ENCODE measurements at places on chromosomes 11 and 22.

DNA sequence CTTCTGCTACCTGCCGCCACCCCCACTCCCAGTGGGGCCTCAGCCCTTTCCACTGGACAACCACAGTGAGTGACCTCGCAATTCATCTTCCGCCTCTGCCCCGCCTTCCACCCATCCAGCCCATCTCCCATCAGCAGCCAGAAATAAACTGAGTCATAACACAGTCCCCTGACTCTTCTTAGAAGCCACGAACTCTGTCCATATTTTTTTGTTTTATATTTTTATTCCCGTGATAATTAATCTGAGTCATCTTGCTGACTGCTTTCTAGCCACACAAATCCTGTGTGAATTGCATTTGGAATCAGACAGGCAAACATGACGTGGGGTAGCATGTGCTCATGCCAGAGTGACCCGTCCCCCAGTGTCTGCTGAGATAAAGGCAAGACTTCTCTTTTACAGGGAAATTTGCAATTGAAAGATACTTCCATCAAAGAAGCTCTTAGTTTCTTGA lies 7.0 kb downstream of the FADD start:
- no peak for DNase-seq

- DNase-seq = no peak
These were observed 471.4 kb downstream of the MN1 start for GRCh38 chr22:27329966-27330645.

DNA sequence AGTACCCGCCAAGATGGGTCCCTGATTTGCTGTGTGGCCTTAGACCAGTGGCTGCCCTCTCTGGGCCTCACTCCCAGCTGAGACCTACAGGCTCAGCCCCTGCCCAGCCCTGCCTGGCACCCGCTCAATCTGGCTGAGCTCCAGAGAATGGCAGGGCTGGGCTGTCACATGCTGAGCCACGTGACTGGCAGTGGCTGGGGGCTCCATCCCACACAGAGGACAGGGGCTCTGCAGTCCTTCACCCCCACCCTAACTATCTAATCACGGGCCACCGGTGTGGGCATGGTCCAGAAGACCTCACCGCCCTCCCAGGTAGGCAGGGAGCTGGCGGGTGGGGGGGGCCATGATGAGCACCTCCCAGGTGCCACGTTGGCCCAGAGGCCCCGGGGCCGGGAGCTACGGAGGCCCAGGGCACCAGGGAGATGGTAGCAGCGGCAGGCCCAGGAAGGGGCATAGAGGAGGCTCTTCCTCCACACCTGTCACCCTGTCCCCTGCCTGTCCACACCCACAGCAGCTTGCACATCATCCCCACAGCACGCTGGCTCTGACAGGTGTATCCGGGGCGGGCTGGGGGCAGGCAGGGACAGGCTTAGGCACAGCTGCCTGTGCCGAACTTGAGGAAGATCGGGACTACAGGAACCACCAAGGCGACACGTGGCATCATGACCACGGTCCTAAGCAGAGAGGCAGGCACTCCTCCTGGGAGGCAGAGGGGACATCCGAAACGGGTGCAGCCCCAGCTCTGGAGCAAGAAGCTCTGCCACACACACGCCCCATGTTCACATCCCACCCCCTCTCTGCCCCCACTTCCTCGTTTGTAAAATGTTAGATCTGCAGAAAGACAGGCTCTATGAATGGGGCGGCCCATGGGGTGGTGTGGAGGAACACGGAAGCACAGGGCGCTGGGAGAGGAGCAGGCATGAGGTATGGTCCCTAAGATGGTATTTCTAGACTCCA lies 1.5 kb upstream of the ALDH3B1 start:
- no peak for DNase-seq

DNA sequence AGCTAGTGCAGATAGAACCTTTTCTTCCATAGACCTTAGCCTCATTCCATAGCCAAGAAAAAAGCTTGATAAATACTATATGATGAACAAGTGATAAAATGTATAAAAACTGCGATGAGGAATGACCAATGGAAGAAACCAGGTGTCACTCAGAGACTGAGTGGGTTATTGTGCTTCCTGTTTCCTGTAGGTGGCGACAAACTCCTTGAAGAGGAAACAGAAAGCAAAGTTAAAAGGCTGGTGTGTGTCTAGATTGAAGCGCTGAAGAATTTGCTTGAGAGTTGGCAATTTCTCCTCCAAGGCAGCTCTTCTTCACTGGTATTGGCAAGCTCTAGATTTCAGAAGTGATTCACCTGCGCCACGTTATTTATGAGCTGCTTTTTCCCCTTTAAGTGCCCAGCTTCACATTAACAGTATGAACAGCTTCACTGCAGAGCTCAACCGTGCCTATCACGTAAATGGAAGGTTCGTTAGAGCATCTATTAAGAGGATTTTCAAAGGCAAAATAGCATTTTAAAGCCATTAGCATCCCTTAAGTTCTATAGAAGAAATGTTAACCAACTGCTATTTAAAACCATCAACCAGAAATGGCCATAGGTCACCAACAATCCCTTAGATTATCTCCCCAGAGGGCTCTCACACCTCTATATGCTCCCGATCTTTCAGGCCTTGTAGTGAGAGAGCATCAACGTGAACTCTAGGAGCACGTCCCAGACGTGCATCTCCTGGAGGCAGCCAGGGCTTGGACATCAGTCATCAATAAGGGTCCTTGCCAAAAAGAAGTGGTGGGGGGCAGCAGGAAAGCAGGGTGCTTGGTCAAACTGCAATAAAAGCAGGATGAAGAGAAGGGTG lies 179.4 kb downstream of the CADM1 start:
- DNase-seq = no peak

DNA sequence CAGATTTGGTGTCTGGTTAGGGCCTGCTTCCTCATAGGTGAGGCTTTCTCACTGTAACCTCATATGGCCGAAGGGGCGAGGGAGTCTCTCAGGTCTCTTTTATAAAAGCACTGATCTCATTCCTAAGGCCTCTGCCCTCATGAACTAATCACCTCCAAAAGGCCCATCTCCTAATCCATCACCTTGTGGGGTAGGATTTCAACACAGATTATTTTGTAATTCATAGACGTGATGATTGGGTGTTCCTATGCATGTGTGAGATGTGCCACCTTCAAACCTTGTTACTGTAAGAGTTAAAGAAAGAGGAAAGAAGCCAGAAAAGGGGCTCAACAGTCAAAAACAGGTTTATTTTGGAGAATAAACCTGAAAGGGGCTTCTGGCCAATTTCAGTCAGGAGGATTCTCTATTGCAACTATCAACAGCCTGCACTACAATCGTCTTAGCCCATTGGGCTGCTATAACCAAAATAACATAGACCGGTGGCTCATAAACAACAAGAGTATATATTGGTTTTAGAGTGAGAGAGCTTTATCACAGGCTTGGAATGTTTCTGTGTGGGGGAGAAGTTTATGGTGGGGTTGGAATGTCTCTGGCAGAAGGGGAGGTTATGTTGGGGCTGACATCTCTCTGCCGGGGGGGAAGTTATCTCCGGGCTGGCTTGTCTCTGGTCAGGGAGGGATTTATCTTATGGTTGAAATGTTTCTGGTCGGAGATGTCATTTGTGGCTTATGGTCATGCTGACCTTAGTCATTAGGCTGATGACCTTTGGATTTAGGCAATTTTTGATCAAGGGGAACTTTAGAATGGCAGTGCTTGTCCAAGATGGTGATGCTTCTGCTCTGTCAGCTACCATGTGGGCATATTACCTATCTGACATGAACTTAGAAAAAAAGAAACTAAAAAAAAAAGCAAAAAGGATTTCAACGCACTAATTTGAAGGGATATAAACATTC lies 35.1 kb downstream of the CSF2RB start:
- DNase-seq = no peak

- peak; percentile 65 for DNase-seq
These were observed 8.2 kb downstream of the CBX7 start for GRCh38 chr22:39144101-39144767.

DNA sequence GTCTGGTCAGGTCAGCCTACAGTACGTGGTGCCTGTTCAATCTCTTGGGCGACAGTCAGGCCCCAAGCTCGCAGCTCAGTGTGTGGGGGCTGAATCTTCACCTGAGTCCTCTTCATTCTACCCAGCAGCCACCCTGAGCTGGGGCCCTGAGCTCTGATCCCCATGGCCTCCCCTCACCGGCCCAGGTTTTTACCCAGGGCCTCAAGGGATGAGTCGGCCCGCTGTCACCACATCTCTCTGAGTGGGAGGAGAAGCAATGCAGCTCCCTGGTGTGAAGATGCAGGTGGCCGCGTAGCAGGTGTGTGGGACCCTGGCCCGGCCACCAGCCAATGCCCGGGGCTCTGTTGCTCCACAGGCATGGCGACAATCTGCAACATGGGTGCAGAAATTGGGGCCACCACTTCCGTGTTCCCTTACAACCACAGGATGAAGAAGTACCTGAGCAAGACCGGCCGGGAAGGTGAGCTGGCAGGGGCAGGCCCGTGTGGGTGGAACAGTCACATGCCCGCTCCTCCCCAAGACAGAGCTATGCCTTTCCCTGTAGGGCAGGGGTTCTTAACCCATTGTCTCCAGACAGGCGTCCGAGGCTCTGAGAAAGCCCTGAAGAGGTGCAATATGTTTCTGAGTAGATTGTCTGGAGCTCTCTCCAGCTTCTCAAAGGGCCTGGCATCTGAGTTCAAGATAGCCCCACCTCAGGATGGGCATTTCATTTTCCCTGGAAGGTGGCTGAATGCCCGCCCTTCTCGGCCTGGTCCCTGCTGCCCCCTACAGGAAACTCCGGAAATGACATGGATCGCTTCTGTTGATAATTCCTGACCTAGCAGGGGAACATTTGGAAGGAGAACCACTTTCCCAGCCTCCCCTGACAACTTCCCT lies 26.9 kb downstream of the POLR3H start:
- peak; percentile 86 for DNase-seq

GRCh38 chr11:74100735-74101134 lies 70.1 kb downstream of the C2CD3 start:
- no peak for DNase-seq

GRCh38 chr11:952406-953385 lies 27.0 kb downstream of the AP2A2 start:
- no peak for DNase-seq

DNA sequence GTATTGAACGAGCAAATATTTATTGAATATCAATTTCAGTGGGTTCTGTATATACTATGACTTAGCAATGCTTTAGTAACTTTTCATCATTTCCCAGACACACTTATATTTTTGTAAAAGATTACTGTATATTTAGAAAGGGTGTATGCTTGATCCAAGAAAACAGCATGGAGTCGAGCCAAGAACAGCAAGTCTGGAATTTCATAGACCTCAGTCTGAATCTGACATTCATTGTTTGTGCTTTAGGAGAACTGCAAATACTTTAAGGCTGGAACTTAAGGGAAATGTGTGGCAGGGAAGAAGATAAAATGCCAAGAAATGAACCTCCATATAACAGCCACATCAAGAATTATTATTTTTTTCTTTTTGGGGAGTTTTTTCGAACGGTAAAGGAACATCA lies 1156.8 kb downstream of the LRRC4C start:
- no peak for DNase-seq

GRCh38 chr22:20928573-20928967 lies 11.4 kb downstream of the CRKL start:
- no peak for DNase-seq

GRCh38 chr11:67370351-67371076 lies 2.9 kb downstream of the CLCF1 start:
- DNase-seq = no peak

- DNase-seq = no peak
These were observed 57.8 kb downstream of the ENDOD1 start for GRCh38 chr11:95147364-95147905.

GRCh38 chr22:19527861-19528417 lies 3.7 kb upstream of the CLDN5 start:
- DNase-seq = no peak

DNA sequence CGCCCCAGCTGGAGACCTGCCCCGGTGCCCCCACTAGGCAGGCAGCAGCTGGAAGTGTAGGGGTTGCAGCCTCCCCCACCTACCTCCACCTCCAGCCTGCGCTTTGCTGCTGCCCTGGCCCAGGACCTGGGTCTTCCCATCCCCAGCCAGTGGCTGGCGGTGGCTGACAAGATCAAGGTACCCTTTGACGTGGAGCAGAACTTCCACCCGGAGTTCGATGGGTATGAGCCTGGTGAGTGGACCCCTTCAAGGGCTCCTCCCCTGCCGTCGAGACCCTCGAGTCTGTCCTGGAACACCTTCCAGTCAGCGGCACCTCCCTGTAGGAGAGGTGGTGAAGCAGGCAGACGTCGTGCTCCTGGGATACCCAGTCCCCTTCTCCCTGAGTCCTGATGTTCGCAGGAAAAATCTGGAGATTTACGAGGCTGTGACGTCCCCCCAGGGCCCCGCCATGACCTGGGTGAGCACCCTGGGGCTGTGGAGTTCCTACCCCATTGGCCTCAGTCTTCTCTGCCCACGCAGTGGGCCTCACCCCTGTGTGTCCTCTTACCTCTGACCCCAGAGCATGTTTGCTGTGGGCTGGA lies 4.4 kb downstream of the PGGHG start:
- DNase-seq = no peak

DNA sequence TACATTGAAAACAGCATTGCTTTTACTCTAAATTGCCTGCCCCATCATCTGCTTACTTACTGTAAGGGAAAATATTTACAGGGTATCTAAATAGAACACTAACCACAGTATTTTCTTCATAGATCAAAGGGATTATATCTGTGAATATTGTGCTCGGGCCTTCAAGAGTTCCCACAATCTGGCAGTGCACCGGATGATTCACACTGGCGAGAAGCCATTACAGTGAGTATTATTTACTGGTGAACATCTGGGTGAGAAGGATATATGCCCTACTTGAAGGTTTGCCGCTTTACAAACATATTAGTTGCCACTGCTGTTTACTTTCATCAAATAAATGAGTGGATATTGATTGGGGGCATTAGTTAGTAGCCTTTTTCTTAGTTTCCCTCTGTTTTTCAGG lies 5.9 kb upstream of the CNTF start:
- peak; percentile 72 for DNase-seq

GRCh38 chr11:2745511-2745910 lies 45.7 kb upstream of the KCNQ1OT1 start:
- no peak for DNase-seq

GRCh38 chr11:67382276-67383136 lies 9.1 kb upstream of the CLCF1 start:
- peak; percentile 82 for DNase-seq

DNA sequence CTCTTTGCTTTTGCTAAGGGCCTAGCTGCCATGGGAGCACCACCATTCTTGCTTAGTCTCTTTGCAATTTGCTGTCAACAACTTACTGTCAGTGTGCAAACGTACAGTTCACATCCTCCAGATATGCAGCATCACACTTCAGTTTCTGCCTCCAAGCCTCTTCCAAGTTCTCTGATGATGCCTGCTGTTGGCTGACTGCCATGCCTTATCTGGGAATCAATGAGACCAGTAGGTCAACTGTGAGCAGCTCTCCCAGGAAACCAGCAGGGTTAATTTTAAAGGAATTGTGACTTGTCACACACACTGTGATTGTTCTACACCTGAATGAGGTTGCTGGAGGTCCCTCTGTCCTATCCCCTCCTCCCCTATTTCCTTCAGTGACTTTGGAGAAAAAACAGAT lies 56.0 kb downstream of the COPB1 start:
- DNase-seq = no peak

DNA sequence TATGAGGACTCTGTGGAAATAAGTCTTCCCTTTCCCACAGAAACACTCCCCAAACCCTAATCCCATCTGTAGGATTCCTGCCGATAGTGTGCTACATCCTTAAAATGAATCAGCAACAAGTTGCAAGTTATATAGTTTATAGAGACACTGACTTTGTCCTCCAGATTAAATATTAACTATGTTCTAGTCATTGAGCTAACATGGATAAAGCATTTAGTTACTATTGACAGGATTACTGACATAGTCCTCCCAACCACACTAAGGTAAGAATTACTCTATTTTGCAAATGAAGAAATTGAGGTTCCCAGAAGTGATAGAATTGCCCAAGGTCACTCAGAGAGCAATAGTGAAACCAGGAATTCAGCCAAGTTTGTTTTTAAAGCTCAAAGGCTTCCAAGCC lies 1.9 kb downstream of the OR52M1 start:
- no peak for DNase-seq

GRCh38 chr22:49320714-49321476 lies 506.8 kb downstream of the BRD1 start:
- no peak for DNase-seq

All from ovary (tissue), 10 donors.